Stimulated activated CD8-positive, alpha-beta memory T cell treated with anti-CD3 and anti-CD28 coated beads, Interleukin-4, amount 100 ng/mL, for 48 hours (primary cell): ENCODE measurements at places on chromosomes 7 and 10.
A peak's percentile ranks its signal among the peaks of the same experiment; 100 is the strongest.

DNA sequence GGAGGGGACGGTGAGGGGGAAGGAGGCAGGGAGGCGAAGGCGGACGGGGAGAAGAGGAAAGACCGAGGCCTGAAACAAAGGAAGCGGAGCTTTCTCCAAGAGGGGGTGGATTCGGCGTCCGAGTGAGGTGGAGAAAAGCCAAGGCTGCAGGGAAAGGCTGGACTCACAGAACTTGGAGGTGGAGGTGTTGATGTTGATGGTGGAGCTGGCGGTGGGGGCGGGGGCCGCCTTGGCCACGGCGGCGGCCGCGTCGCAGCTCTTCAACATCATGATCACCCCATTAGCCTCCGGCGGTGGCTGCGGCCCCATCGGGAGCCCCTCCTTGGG, 578 bp downstream of the CACUL1 start:
- DNase-seq: peak; percentile 53

- peak; percentile 82 for DNase-seq
Observed at GRCh38 chr7:36723951-36724664, at the start of gene AOAH. TSS of gene AOAH (minus strand) at chr7:36724494. CDS start at chr7:36724148, 346 bp downstream.

DNA sequence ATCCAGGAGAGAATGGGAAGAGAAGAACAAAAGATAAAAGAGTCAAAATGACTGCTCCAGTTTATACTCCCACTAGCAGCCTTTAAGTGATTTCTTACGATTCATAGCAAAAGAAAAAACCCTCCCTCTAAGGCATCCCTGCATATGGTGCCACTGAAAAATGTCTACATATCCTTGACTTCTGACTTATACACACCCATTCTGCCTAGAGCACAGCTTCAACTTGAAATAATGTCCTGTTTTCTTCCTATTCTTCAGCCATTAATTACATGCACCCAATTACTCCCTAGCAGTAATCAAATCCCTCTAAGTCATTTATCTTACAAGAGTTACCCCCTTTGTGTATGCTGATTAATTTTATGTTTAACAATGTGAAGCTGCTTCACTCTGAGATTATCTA, 393.5 kb downstream of the HTR7 start:
- DNase-seq: no peak

DNA sequence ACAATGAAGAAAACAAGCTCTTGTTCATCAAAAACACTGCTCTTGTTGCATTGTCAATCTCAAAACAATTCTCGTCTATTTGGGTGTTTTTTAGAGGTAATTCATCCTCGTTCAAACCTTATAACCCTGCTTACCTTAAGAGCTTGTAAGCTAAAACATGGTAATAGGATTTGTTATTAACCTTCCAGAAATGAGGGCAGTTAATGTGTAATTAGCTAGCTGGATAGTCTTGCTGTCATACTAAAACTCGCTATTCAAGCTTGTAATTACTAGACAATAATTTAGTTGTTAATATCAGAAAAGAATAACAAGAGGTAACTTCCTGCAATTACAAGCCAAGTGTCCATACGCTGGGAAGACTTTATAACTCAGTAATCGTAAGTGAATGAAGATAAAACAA, 101.6 kb downstream of the UBE2H start:
- DNase-seq: no peak

DNA sequence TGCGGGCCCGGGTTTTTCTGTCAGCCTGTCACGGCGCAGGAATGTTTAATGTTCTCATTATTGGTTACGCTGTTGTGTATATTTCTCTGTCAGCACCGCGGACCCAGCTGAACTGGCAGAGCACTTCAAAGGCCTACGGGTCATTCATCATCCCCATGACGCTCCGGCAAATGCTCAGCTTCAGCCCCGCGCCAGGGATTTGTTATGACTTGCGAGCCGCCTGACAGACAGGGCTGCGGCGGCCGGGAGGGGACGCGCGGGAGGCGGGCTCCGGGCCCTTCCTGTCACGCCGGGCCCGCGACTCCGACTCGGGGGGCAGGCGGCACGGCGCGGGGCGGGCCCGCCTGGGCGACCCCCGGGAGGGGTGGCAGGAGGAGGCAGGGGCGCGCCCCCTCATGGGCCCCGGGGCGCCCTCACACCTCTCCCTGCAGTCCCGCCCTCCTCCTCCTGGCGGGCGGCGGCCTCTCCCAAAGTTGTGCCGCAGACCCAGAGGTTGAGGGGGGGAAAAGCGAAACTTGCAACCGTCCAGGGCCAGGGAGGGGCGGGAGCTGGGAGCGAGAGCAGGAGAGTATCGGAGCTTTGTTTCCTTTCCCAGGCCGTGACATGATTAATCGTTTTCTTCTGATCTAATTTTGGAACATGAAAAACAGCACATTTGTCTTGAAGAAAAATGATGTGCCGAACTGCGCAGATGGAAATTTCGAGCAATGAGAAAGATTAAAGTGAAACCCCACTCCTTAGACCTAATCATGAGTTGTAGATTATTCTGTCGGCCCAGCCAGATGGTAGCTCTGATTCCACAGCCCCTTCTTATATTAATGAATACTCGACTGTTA, 59.3 kb upstream of the COMTD1 start:
- peak; percentile 76 for DNase-seq

DNA sequence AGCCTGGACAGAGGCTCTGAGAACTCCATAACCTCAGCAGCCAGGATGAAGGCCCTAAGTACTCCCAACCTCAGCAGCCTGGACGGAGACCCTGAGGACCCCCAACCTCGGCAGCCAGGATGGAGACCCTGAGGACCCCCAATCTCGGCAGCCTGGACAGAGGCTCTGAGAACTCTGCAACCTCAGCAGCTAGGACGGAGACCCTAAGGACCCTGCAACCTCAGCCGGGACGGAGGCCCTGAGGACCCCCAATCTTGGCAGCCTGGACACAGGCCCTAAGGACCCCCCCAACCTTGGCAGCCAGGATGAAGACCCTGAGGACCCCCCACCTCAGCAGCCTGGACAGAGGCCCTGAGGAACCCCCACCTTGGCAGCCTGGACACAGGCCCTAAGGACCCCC, 16.5 kb downstream of the RRP12 start:
- no peak for DNase-seq

DNA sequence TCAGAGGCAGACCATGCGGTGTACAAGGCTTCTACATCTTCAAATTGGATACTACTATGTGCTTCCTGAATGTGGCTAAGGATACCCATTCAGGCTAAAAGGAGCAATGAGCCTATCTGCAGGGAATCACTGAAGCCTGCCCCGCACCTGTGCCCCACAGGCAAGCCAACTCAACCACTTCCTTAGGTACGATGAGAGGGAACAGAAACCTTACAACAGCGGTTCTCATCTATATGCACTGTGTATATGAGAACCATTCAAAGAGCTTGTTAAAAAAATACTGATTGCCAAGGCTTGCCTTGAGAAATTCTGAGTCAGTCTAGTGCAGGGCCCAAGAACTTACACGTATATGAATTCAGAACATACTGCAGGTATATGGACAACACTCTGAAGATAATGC, 679.6 kb downstream of the PARD3 start:
- no peak for DNase-seq

- DNase-seq: no peak
Observed at GRCh38 chr7:132492823-132493445, 83.3 kb downstream of the PLXNA4 start.

DNA sequence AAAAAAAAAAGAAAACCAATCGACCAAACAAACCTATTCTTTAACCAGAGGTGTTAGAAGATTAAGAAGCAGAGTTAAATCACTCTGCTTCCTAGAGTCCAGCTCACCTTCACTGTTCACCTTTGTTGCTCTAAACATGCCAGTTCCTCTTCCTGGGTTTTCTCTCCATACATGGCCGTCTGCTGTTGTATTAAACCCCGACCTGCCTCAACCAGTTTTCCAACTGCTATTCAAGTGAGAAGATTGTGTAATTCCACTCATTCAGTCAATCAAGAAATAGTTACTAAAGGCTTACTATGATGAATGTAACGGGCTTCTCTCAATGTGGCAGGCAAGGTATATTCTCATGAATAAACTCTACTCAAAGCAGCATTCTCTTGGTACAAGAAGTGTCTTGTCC, 8.8 kb downstream of the AASS start:
- DNase-seq: no peak

DNA sequence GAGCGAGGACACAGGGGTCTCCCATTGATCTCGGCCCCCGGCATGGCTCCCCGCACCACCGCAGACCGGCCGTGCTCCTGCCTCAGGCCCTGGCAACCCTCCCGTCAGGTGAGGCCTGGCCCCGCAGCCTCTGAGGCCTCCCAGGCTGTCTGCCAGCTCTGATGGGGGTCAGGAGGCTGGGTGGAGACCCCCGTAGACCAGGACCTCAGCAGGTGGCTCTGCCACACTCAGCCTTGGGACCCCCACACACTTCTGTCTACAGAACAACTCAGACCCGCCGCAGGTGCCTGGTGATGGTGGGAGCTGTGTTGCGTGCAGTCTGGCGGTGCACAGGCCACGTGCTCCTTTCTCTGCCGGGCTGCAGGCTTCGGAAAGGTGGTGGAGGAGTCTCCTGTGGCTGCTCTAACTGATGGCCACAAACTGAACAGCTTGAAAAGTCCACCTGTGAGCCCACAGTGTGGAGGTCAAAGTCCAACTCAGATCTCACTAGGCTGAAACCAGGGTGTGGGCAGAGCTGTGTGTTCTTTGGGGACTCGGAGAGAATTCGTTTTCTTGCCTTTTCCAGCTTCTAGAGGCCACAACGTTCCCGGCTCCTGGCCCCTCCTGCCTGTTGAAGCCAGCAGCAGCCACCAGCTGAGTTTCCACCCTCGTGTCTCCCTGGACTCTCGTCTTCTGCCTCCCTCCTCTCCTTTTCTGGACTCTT, 62.5 kb downstream of the PWWP2B start:
- DNase-seq: no peak

- DNase-seq: no peak
Observed at GRCh38 chr7:105611856-105612775, 30.8 kb upstream of the EFCAB10 start.

DNA sequence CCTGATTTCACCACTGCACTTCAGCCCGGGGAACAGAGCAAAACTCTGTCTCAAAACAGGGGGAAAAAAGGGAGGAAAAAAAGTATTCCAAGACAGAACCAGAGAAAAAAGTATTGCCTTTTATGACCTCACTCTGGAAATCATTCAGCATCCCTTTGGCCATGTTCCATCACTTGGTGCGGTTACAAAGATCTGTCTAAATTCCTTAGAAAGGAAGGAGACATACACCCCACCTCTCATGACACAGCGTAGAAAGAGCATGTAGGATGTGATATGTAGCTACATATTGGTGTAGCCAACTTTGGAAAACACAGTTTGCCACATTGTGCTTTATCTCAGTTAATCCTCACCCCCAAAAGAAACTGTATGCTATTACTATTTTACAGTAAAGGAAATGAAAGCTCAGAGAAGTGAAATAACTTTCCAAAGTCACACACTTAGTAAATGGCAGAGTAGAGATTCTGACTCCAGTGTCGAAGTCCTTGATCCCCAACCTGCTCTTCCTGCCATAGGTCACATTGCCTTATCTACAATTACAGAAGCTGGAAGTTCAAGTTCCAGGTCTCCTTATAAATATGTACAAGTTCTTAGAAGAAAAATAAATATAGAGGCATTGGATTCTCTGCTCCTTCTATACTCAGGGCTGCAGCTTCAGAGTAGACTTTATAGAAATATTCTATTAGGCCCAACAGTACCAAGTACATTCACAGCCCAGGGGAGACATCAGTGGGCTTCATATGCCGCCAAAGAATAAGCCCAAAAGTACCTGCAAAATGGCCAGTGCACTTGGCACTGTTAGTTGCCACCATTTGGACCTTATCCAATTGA, 91.6 kb upstream of the KMT2E start:
- no peak for DNase-seq

GRCh38 chr10:71383972-71384687, 12.6 kb upstream of the CDH23 start:
- DNase-seq: peak; percentile 90

DNA sequence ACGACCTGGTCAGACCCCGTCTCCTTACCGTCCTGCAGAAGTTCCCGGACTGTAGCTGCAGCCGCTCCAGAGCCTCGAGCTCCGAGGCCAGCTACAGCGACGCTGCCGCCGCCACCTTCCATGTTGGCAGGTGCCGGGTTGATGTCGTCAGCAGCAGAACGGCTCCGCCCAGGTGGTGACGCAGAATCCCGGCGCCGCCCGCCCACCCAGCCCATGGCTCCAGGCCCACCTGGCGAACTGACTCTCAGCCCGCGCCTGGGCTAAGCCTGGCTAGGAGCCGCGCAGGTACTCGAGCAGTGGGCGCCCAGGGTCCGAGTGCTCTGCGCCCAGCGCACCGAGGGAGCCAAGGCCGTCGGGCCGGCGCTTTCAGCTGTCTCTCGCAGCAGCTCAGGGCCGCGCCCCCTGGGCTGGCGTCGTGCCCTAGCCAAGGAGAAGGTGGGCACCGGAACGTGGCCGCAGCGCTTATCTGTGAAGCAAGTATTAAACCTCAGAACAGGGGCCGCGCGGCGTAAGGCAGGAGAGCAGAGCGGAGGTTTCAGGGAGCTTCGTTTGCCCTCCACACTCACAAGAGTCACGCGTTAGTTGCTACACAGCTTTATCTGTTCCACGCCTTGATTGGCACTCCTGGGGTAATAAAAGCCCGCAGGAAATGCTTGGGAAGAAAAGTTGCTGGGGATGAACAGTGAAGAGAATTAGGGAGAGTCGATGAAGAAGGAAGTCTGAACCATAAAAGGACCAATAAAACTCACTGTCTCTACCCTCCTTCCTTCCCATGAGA, at the start of the genes COG5 and DUS4L:
Gene COG5, minus strand, starts transcription at position 146 of the 778 bp plus-strand sequence. Its CDS starts 24 bp downstream, at position 122.
Gene DUS4L, plus strand, starts transcription at position 197 of the 778 bp plus-strand sequence. CDS start 3,100 bp downstream, outside the sequence.
- peak; percentile 90 for DNase-seq

DNA sequence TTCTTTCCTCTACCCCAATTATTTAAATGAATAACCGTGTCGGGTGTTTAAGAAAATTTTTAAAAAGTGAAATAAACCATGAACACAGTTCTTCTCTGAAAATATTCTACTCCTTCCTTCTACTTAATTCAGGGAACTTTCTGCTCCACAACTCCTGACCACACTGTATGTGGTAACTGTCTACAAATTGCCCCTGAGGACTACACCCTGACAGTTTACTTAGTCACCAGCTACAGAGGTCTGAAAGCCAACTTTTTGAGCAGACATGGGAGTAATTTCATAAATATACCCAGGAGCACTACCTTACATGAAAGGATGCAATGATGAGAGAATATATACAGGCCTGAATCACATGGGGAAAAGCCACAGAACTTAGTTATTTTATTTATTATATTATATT, 523.2 kb upstream of the SORCS1 start:
- no peak for DNase-seq

- no peak for DNase-seq
Observed at GRCh38 chr10:128684215-128684614, 558.0 kb upstream of the MKI67 start.

GRCh38 chr10:77498829-77499228, 138.8 kb downstream of the KCNMA1 start:
- DNase-seq: no peak

DNA sequence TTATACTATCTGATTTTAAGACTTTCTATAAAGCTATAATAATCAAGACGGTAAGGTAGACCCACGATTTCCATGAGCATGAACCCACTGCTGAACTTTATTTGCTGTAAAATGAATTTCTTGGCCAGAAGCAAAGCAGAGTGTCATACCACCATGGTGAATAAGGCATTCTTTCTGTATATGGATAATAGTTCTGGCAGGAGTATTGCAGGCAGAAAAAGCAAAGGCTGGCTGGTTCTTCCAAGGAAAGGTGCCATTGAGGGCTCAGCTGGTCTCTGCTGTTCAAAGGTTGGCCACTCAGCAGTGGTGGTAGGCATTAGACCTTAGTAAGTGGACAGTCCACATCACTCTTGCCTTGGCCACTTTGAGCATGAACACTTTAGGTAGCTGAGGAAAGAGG, 104.1 kb upstream of the KCNMA1 start:
- DNase-seq: no peak
